Astrocyte (in vitro differentiated cells and primary cell): ENCODE measurements at places on chromosomes 2 and 18. TPM values are rescaled to one million over a fixed set of nuclear protein-coding genes. Genes with fewer than 3 reads are reported as not detected.
A peak's percentile ranks its signal among the peaks of the same experiment; 100 is the strongest.

Gene DOK6
- total RNA-seq, result 2.9 and 3.1 TPM in 2 replicates

Gene DUSP2
- total RNA-seq, result 0.84 and 0.95 TPM in 2 replicates

Gene CYRIA
- total RNA-seq, result 4.9 and 6.0 TPM in 2 replicates

Gene DSG3
- total RNA-seq, result 0.29 and 0.64 TPM in 2 replicates

Gene ALK
- total RNA-seq, result 0.16 and 0.46 TPM in 2 replicates

Gene MYO5B
- 7.2 and 8.3 TPM in 2 replicates for total RNA-seq

Gene SLC30A3
- total RNA-seq, result 0.16 and 0.34 TPM in 2 replicates

Gene ARHGAP15
- not detected in 2 replicates for total RNA-seq

Gene MROH2A
- not detected in 2 replicates for total RNA-seq

Gene UGT1A6
- total RNA-seq, result not detected in 2 replicates

Gene ONECUT2
- total RNA-seq, result 5.2 and 6.2 TPM in 2 replicates

DNA sequence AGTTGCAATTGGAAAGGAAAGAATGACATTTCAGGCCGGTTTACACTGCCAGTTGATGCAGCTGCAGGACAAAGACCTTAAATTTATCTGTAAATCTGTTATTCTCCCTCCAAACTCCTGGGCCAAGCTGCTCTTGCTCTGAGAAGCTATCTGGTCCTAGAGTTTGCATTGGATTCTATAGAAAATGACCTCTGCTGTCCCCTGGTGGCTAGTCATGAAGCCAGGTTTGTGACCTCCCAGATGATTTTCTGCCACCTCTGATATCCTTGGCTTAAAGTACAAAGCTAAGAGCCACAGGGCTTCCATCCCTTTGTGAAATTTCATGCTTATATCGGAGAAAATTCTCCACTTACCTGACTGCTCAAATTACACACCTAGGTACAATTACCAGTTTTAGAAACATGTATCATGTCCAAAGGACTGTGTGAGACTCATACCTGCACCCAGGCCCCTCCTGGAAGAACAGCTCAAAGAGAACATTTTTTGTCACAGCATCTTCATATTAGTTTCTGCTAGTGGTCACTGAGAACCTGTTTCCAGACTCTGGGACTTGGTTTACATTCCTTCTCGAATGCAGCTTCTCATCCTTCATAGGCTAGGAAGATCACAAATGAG lies 28.9 kb upstream of the IER3IP1 start:
- DNase-seq, result no peak

GRCh38 chr2:3956406-3956805 lies 253.0 kb downstream of the DCDC2C start:
- no peak for DNase-seq

GRCh38 chr2:10305254-10305635 lies 2.5 kb downstream of the HPCAL1 start:
- peak; percentile 54 for DNase-seq

GRCh38 chr2:221477714-221478484 lies 94.2 kb downstream of the EPHA4 start:
- DNase-seq, result no peak

DNA sequence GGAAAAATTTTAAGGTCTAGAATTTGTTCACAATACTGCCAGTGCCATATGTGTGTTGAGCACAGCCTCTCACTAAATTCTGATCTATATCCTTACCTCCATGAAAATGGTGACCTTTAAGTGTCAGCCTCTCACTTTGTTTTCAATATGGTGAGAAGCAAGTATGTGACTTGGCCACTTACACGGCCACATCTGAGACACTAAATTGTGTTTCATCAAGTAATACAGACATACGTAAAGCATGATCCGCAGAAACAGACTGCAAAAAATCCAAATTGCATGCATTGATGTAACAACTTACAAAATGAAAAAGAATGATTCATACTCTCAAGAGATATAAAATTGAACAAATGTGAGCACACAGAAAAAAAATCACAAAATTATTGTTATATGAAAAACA lies 55.2 kb upstream of the UGP2 start:
- DNase-seq, result no peak

GRCh38 chr2:214747992-214748391 lies 61.5 kb downstream of the BARD1 start:
- no peak for DNase-seq

- DNase-seq, result peak; percentile 65
These were observed 18.0 kb downstream of the MBP start for GRCh38 chr18:77114415-77115191.

GRCh38 chr18:31609886-31610285 lies 18.2 kb downstream of the TTR start:
- DNase-seq, result no peak

- DNase-seq, result no peak
These were observed 57.8 kb downstream of the VIL1 start for GRCh38 chr2:218476676-218477075.

GRCh38 chr2:224429441-224429810 lies 27.5 kb upstream of the FAM124B start:
- no peak for DNase-seq

DNA sequence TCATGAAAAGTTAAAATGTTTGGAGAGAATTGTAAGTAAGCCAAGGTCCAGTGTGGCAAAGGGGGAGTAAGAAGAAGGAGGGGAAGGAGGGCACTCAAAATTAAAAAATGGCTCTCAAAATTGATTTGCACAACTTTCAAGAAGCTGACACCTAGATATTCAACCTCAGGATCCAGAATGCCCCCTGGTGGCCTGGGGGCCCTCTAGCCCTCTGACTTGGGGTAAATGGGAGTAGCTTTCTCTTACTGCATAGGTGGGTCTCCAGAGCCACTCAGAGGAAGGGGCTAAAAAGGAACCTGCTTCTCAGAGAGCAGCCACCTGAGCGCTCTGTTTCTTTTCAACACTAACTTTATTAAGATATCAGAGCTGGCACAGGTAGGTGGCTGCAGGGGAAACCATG lies 968.5 kb downstream of the BCL11A start:
- DNase-seq, result no peak

DNA sequence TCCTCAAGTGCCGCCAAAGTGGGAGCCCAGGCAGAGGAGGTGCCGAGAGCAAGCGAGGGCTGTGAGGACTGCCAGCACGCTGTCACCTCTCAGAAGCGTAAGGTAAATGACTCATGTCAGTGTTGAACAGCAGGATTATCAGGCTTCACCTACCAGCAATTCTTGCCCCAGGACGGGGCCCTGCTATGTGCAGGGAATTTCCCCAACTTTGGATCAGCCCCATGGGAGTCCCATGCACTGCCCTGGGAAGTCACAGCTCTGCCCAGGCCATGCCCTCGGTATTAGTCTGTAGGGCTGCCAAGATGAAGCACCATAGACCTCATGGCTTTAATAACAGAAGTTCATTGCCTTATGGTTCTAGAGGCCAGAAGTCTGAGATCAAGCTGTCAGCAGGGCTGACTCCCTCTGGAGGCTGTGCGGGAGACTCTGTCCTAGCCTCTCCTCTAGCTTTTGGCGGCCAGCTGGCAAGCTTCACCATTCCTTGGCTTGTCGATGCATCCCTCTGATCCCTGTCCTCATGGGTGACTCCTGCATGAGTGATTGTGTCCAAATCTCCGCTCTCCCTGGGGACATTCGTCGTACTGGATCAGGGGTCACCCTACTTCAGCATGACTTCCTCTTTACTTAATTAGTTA lies 55.9 kb downstream of the TRPM8 start:
- no peak for DNase-seq

GRCh38 chr2:50014168-50014567 lies 859.9 kb upstream of the FSHR start:
- no peak for DNase-seq

DNA sequence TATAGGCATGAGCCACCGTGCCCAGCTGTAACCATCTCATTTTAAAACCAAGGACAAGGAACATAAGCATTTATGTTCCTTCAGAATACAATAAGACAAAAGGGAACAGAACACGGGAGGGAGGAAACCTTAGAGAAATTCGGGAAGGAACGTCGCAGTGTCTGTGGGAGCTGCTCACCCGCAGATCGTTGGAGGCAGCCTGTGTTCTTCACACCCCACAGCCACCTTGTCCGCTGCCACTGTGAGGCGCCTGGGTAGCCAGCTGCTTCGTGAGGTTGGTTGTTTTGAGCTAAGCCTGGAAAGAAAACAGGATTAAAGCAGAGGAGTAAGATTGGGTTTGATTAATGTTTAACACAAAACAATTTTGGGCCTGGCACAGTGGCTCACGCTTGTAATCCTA lies 250.0 kb downstream of the FHOD3 start:
- no peak for DNase-seq

- no peak for DNase-seq
These were observed 995.6 kb upstream of the SLC39A10 start for GRCh38 chr2:194661431-194661830.

GRCh38 chr2:213863541-213863940 lies 547.3 kb upstream of the VWC2L start:
- DNase-seq, result peak; percentile 7

DNA sequence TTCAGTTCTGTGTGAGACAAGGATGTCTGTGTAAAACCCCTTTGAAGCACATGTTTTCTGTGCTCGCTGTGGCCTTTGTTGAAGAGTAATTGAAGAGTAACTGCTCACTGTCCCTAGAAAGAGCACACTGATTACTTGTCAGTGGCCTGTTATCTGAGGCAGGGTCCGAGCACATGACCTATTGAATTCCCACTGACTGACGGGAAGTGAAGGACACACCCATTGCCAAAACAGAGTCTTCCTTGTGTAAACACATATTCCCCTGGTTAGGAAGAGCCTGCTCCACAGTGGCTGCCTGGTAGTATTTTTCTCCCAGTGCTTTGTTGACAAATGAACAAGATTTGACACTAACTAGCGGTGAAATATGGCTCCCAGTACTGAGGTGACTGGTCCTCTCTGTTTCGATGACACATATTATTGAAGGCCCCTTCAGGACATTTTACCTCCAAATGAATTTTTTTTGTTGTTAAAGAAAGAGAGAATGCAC lies 148.5 kb upstream of the GYPC start:
- DNase-seq, result no peak

- DNase-seq, result peak; percentile 68
These were observed 121.5 kb upstream of the CDCA7 start for GRCh38 chr2:173232956-173233744.

- no peak for DNase-seq
These were observed 205.2 kb upstream of the CHAC2 start for GRCh38 chr2:53562407-53562806.

DNA sequence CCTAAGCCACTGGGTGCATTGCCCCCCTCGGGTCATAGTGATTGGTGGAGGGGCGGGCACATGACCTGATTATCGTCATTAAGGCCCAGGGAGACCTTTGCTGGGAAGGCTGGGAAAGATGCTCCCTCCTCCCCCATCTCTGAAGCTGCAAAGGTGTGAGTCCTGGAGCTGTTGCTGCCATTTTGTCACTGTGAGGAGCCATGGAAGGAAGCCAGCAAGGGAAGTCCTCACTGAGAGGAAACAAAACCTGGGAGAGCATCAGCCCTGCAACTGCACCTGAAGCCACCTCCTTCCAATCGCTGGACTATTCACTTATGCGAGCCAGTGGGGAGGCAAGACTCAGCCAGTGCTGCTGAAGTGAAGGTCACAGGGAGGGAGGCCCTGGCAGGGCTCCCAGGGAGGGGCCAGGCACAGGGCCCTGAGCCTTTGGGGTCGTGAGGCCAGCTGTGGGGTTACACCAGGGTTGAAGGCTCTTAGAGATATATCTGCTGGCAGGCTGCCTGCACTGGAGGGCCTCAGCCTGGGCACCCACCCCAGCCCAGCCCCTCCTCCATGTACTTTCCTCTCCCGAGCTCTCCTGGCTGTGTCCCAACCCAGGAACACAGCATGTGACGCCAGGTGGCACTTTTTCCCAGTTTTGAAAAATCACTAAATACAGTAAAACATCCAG lies 10.7 kb upstream of the FAHD2A start:
- DNase-seq, result no peak
